Stimulated activated effector memory CD8-positive, alpha-beta T cell treated with anti-CD3 and anti-CD28 coated beads, Interleukin-12 subunit alpha, Interleukin-12 subunit beta, amount 100 ng/mL, for 72 hours (primary cell): ENCODE measurements at places on chromosomes 1 and 21.

DNA sequence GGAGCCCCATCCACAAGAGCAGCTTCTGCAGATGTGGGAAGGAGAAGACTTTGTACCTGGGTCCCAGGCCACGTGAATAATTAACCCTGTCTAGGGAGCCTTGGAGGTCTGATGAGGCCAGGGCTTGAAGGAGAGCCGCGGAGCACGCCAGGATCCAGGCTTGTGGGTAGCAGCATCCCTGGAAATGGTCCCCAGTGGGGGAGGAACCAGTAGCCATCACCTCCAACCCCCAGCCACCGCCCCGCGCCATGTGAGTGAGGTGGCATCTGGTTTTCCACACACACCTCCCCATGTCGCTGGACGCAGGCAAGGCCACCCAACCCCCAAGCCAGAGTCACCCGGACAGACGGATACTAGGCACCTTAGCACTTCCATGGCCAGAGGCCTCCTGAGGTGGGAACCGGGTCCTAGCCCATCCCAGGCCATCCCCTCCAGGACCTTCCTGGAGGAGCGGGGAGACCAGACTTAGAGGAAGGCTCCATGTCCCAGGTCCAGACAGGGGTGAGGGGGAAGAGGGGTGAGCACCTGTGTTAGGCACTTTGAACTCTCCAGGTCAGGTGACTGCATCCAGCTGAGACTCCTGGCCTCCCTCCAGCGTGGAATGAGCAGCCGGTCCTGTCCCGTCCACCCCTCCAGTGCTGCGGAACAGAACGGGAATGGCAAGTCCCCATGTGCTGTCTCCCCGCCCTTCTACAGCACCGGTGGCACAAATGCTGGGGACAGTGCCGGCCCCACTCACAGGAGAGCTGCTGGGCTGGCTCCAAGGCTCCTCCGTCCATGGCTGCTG, 53.2 kb downstream of the RIPK4 start:
- no peak for DNase-seq

DNA sequence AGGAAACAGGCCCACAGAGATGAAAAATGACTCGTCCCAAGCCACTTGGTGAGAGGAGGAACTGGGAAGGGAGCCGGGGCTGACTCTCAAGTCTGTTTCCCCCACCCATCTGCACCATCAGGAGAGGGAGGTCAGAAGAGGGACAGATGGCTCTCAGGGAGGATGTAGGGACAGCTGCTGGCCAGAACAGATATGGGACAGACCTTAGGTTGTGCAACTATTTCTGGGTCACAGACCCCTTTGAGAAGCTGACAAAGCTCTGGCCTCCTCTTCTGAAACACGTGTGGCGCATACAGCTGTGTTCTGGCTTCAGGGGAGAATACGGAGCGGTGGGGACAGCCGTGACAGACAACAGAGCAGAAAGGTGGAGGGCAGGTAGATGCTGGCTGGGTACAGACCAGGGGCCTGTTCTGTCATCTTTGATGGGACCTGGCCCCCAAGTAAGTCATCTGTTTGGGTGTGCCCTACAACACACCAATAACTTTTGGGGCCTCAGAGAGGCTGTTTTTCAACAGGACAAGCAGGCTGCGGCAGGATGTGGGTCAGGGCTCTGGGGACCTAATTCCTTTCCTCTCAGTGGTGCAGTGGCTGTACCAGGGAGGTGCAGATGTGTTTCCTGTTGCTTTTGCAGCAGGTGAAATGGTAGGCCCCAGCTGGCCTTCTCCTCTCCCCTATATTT, 7.3 kb downstream of the SH3BGRL3 start:
- DNase-seq: peak; percentile 79

- DNase-seq: no peak
Measured at GRCh38 chr1:182806015-182806678, 16.6 kb downstream of the NPL start.

DNA sequence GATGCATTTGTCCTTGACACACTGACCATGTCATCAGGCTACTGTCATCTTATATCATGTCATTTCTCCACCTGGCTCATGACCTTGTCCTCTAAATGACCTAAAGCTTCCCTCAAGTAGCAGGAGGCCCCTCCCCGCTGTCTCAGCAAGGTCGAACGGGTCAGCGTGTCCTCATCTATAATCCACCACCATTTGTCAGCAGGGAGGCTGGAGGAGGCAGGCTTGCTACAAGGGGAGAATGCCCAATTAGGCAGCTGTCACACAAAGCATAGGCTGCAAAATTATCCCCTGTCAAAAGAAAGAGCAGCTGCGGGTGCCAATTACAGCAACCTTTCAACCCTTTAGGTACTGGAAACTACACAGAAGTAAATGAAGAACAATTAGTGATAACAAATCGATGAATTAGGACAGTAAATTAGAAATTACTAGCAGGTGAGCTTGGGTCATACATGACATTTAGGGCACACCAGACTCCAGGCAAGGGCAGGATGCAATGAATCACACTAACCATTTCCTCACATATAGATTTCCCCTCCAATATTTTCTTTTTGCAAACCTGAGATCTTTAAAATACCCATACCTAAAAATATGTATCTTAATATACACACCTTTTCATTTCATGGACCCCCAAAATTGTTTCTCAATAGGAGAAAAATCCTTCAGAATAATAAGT, 61.2 kb downstream of the NRIP1 start:
- no peak for DNase-seq

GRCh38 chr1:24621121-24621520, 22.0 kb upstream of the SRRM1 start:
- DNase-seq: no peak

GRCh38 chr21:44647222-44647552, 973 bp downstream of the KRTAP10-11 start:
- peak; percentile 43 for DNase-seq

- no peak for DNase-seq
Measured at GRCh38 chr1:82844447-82844846, 1043.7 kb downstream of the ADGRL2 start.

DNA sequence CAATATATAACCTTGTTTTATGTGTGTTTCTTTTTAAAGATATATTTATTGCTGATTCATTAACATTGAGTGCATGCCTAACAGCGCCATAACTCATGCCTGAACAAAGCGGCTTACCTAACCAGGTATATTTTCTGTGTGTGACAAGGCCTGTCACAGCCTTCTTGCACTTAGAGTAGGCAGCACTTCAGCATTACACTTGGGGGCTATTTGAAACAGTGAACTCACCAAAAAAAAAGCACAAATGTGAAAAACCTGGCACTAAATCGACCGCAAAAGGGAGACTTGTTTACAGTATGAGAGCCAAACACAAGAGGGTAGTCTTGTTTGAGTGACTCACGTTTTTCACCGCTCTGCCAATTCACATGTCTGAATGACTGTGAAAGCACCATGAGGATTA, 111.7 kb downstream of the DISP1 start:
- no peak for DNase-seq

- no peak for DNase-seq
Measured at GRCh38 chr1:109516872-109517271, 7.3 kb upstream of the AMIGO1 start.

- no peak for DNase-seq
Measured at GRCh38 chr21:39125752-39126485, 57.3 kb downstream of the PSMG1 start.

DNA sequence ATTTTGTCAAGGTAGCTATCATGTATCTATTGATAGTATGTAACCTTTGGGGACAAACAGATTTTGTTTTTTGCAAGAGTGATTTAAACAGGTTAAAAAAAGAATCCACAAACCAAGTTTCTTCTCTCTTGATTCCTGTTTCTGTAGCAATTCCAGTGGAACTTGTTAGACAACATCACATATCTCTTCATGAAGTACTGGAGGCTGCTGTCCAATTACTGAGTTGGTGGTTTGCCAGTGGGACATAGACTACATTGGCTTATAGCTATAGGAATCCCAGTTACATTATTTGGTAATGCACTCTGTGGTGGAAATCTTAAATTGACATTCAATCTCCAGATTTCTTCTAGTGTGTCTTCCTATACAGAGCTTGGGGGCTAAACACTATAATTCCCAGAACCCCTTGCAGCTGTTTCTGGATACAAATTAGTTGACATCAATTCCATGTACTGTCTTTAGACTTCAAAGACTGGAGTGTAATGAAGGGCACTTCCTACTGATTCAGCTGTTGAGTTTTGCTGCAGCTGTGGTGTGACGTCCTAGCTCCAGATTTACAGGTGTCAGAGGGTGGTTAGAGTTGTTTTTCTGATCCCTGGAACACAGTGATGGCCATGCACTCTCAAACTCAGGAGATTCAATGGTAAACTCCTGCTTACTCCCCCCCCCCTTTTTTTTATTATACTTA, 29.4 kb upstream of the GCLM start:
- DNase-seq: no peak

DNA sequence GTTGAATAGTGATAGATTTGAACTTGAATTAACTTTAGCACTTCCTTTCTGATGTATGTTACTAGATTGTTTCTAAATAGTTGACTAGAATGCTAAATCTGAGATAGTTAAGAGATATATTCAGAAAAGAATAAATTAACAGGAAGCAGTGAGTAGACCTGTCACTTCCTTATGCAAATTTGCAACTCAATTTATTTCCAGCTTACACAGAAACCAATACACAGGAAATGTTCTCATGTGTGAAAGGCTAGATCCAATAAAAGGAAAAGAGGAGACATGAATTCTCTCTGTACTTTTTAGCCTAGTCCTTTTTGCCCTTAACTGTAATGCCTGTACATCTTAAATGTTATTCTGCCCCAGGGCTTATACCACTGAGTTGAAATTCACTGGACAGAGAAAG, 522.3 kb downstream of the COL11A1 start:
- no peak for DNase-seq

- DNase-seq: no peak
Measured at GRCh38 chr1:27011058-27011764, 1.4 kb downstream of the TENT5B start.

GRCh38 chr1:6904476-6905170, 119.4 kb downstream of the CAMTA1 start:
- DNase-seq: no peak

DNA sequence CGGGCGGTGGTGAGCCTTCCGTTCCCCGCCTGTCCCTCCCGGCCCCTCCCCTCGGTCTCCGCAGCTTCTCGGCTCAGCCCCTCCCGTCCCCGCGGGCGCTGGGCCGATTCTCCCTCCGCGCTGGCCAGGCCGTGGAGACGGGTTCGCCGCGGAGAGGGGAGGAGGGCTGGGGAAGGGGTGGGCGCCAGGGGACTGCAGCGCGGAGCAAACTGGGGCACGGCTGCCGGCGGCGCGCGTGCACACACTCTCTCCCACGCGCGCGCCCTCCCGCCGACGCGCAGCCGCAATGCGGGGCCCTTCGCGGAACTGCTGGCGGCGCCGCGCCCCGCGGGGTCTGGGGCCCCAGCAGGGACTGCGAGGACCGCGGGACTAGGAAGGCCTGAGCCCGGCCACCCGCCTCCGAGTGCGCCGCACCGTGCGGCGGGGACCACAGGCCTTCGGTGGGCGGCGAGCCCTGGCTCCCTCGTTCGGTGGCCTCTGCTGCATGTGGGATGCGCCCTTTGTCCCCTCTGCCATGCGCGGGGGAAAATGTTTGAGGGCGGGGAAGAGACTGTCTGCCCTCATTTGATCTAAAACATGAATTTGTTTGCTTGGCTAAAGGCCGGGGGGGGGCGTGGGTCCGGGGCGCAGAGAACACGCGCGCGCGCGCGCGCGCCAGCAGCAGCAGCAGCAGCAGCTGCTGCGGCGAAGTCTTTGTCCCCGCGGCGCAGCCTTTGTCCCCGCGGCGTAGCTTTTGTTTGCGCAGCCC, 90.7 kb upstream of the VAMP3 start:
- DNase-seq: peak; percentile 33

DNA sequence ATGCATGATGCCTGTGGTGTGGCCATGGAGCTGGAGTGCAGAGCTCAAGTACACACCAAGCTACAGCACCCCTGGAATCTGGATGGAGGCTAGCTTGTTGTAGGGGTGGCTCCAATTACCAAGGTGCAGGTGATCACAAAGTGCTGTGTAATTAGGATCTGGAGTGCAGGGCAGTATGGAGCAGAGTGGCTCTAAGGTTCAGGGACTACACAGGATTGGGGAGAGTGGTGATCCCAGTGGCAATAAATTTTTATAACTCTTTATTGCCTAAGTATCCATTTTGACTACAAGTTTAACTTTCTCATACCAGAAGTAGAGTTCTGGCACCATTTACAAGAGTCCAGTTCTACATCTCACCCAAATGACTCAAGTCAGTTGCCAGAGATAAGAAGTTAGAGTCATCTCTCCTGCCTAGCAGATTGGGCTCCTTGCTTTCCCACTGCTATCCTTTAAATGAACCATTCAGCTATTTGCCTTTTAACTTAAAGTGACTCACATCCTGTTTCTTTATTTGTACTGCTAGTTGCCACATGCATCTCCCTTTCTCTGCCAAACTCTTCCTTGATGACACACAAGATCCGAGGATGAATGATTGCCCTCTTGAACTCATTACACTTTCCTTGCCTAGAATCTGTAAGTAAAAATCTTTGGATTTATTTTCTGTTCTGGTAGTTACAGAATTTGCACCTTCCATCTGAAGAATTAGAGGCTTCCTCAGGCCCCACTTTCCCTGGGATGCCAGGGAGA, 427.2 kb downstream of the KCNT2 start:
- no peak for DNase-seq

DNA sequence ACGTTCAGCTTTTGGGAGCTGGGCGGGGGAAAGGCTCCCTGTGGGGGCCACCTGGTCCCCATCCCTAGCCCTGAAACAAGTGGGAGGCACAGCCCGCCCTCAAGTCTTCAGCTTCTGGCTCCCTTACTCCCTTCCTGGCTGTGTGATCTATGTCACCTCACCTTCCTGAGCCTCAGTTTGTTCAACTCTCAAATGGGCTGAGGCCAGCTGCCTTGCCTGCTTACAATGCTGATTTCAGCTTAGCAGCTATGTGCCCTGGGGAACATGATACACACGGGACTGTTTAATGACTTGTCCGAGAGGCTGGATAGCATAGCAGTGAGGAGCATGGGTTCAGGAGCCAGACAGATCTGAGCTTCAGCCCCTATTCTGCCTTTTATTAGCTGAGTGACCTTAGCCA, 19.3 kb downstream of the GRHL3 start:
- DNase-seq: no peak

- no peak for DNase-seq
Measured at GRCh38 chr1:10870493-10871096, 74.1 kb upstream of the CASZ1 start.

DNA sequence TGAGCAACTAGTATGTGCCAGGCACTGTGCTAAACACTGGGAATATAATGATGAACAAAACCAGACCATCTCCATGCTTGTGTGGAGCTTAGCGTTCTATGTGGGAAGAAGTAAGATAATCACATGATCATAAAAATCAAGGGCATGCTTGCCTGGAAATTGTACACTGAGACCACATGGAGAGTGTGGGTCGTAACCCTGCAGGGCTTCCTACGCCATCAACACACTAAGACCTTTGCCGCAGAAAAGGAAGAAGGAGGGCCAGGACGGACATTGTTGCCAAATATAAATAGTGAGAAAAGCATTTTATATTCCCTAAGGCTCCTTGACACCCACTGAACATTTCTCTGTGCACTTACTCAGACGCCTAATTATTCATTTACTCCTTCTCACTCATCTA, 388.1 kb upstream of the VAMP3 start:
- DNase-seq: no peak

- DNase-seq: no peak
Measured at GRCh38 chr1:65756616-65757015, 36.1 kb upstream of the PDE4B start.

GRCh38 chr1:91735266-91735845, 150.6 kb downstream of the TGFBR3 start:
- no peak for DNase-seq
